ENCODE measurements at places on chromosomes 12 and 14.
A peak's percentile ranks its signal among the peaks of the same experiment; 100 is the strongest.

GRCh38 chr14:92040431-92041051 is 682 bp upstream of the TRIP11 start:
- no peak for DNase-seq

- no peak for DNase-seq
Measured at GRCh38 chr12:91394903-91395302, 212.3 kb upstream of the DCN start.

DNA sequence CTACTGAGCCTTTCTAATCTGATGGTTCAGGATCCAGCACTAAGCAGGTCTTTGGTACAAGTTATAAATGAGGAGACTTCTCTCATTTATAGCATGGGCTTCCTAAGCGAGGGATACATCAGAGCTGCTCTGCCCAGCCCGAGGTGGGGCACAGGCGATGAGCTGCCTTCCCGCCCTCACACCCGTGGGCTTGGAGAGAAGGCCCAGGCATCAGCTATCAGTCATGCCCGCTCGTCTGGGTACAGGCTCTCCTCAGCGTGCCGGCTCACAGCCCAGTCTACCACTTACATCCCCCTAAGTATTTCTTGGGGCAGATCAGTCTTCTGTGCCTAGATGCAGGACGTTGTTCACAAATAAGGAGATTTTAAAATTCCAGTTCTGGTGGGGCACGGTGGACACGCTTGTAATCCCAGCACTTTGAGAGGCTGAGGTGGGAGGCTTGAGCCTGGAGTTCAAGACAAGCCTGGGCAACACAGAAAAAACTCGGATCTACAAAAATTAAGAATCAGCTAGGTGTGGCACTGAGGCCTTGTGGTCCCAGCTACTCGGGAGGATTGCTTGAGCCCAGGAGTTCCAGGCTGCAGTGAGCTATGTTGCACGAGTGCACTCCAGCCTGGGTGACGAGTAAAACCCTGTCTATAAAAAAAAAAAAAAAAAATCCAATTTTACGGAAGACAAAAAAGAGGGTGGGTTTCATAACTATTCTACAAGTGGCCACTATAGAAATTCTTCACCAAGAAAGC is 57.0 kb downstream of the CCDC88C start:
- no peak for DNase-seq

DNA sequence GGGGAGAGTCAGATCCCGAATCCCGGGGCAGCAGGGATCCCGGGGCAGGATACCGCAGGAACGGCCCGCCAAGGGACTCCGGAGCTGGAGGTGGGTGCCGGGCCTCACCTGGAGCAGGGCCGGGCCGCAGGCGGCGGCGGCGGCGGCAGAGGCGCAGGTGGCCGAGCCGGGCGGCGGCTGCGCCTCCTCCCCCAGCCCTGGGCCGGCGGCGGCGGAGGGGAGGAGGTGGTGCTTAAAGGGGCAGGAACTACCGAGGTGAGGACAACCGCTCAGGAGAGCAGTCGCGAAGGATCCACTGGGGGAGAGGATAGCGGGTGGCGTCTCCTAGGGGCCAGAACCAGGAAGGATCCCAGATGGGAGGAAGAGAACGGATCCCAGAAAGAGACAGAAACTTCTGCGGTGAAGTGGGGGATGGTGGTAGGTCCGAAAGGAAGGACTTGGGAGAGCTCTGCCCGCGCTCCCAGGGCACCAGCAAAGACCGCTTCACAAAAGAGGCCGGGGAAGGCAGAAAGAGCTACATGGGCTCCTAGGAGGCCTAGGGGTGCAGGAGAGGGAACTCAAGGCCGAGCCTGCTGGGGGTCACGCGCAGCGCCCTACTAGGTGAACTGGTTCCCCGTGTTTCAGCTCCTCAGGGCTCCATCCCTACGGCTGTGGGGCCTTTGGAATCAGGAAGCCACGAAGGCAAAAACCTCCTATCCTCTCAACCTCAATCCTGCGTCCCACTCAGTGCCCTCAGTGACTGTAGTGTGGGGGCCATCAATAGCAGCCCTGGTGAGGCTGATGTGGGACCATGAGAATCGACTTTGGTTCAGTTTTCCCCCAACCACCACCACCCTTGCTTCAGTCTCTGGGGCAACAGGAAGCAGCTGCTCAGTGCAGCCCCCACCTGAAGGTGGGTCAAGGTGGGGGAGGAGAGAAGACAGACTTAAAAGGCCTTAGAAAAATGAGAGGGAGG is 5.0 kb upstream of the BAZ2A start:
- DNase-seq, result peak; percentile 33

DNA sequence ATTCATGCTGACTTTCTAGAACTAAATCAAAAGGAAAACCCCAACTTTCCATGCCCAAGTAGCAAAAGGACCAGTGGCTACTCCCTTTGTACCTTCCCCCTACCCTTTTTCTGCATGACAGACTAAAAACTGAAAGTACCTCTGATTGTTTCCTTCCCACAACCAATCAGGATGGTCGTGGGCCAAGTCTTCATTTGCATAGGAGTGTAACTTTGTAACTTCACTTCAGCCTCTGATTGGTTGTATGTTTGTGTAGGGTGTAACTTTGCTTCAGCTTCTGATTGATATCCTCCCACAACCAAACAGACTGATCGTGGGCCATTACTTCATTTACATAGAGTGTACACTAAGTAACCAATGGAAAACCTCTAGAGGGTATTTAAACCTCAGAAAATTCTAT is 96.5 kb downstream of the DENND5B start:
- no peak for DNase-seq

GRCh38 chr12:87344699-87345098 is 684.5 kb downstream of the C12orf50 start:
- no peak for DNase-seq

DNA sequence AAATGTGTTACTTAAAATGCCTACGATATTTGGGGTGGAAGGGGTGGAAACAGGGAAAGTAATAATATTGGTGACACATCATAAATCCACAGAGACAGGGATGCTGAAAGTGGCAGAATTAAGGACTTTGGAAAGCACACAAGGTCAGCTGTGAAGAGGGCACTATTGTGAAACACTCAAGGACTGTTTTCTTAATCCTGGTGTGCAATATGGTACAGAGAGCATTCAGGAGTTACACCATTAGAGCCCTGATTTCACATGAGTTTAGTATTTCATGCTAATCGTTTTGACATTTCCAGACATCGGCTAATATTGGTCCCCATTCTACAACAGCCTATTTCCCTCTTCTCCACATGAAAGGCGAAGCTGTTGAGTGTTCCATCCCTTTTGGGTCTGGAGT is 219.2 kb downstream of the MSRB3 start:
- no peak for DNase-seq

GRCh38 chr12:57887631-57888408 is 41.3 kb upstream of the CTDSP2 start:
- DNase-seq, result no peak

DNA sequence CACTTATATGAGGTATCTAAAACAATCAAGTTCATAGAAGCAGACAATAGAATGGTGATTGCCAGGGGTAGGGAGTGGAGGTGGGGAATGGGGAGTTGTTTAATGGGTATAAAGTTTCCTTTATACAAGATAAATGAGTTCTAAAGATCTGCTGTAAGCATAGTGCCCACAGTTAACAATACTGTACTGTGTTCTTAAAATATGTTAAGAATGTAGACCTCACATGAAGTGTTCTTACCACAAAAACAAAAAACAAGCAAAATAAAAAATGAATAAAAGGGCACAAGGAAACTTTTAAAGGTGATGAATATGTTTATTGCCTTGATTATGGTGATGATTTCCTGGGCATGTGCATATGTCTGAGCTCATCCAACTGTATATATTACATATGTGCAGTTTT is 211.8 kb downstream of the MSRB3 start:
- no peak for DNase-seq

GRCh38 chr12:114684098-114684869 is at the start of gene TBX3:
TSS of gene TBX3 (minus strand) at chr12:114684175. CDS start at chr12:114683200, 975 bp downstream.
- peak; percentile 25 for DNase-seq

DNA sequence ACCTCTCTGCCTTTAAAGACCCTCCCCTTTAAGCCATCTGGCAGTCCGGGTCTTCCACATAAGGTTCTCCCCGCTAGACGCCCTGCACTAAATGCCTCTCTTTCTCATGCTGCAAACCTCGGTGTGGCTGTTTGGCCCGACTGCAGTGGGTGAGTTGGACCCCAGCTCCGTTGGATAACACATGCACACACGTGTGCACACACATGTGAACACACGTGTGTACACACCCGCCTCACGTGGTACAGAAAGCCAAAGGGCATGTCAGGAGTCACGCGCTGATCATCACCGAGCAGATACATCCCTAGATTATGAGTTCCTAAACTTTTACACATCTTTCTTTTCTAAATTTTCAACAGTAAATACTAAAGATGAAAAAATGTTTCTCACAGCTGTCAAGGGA is 68.3 kb downstream of the RIMBP2 start:
- DNase-seq, result no peak

DNA sequence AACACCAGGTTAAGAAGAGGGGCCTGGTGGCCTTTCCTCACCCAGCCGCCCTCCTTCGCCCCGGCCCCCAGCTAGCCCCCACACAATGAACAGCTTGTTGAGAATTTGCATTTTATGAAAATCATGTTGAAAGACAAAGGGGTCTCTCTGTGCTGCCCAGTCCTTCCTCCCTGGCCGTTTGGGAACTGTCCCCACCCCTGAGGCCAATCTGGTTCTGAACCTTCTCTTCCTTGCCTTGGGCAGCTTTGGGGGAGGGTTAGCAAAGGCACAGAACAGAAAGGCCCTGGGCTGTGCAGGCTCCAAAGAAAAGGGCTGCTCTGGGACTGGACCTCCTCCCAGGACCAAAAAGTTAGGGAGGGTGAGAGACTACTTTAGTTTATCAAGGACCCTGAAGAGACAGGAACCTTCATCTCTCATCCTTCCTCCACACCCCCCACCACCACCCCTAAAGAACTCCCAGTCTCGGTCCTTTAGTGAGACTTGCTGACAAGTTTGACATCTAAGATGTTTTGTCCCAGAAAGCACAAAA is 1.3 kb downstream of the TAMALIN start:
- DNase-seq, result no peak

GRCh38 chr14:85958069-85958468 is 428.1 kb downstream of the FLRT2 start:
- no peak for DNase-seq

DNA sequence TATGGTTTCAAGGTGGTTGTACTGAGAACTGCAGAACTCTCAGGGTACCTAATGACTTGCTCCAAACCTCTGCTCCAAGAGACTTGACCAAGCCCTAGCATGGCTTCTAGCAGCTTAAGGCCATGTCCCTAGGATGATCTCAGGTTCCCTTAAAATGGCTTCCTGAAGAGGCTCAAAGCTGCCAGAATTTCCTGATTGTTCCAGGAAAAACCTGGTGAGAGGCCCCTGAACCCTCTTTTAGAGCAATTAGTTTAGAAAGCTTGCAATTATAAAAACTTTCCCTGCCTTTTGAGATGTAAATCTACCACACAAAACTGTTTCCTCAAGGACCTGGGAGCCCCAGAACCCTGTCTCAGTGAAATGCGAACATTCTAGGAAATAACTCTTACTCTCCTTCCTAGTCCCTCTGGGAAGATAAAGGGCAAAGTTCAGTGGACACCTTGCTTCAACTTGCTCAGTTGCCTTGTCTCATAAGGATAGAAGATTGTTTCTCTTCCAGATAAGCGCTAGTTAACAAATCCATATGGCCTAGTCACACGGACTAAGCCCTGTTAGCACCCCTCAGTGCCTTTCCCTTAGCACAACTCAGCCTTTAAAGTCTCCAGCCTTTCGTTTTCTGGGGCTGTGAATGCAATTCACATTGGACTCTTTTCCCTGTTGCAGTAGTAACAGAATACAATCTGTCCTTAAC is 2.5 kb downstream of the CMAS start:
- DNase-seq, result no peak

DNA sequence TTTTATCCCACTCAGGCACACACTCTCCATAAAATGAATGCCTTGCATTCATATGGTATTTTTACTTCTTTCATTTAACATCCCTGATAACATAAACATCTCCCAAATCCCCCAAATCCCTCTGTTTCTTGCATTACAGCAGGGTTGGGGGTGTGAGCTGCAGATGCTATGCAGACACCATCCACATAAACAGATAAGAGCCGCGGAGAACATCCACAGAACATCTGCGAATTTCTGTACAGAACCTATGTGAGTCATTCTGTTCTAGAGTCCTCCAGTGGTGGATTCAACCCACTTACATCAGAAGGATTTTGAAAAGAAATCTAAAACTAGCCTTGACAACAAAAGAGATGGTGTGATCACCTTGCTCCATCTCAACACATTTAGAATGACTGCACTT is 20.3 kb downstream of the FBLN5 start:
- DNase-seq, result no peak

- DNase-seq, result no peak
Measured at GRCh38 chr12:101573743-101574142, 21.0 kb upstream of the MYBPC1 start.

- no peak for DNase-seq
Measured at GRCh38 chr12:19239102-19239501, 109.6 kb downstream of the PLEKHA5 start.

DNA sequence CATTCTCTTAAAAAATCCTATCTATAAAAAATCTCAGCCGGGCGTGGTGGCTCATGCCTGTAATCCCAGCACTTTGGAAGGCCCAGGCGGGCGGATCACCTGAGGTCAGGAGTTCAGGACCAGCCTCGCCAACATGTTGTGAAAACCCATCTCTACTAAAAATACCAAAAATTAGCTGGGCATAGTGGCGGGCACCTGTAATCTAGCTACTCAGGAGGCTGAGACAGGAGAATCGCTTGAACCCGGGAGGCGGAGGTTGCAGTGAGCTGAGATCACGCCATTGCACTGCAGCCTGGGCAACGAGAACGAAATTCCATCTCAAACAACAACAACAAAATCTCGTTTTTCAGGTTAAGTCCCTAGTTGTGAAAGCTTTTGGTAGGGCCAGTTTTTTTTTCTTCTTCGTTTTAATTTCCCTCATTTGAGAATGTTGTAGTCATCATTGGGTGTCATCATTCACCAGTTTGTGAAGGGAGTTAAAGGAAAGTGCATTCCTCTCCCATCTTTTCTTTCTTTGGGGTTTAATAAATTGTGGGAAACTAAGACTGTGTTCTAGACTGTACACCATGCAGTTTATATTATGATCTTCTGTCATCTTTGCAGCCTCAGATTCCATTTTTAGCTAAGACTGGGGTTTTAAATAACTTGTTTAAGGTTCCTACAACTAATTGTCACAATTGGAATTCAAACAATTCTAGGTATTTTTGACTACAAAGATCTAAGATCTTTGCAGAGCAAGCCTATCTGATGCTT is 23.9 kb downstream of the MDM2 start:
- no peak for DNase-seq

- DNase-seq, result no peak
Measured at GRCh38 chr14:98893675-98894074, 378.3 kb downstream of the BCL11B start.

GRCh38 chr14:84251411-84252115 is 1278.4 kb upstream of the FLRT2 start:
- DNase-seq, result no peak

DNA sequence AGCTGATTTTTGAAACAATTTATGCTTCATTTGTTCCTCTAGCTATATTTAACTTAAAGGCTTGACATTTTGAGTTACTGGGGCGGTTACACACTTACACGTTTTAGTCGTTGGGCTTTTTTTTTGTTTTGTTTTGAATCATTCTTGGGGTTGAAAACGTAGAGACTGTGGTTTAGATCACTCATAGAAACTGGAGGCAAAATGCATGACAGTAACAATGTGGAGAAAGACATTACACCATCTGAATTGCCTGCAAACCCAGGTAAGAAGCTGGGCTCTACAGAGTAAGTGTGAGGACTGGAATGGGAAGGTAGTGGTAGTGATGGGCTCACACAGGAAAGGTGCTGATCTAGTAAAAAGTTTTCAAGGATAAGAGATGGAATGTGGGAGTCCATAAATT is at the start of gene CLEC2D:
TSS of gene CLEC2D (plus strand) at position 180 of the 400 bp plus-strand sequence. CDS start at position 202, 22 bp downstream.
- no peak for DNase-seq

All from hypothalamus (tissue), 51 donors.